ENCODE measurements at places on chromosomes 4 and X. TPM values are rescaled to one million over a fixed set of nuclear protein-coding genes. Genes with fewer than 3 reads are reported as not detected.

Gene ZFYVE28
- total RNA-seq, result 1.3 TPM

Gene EPHA5
- 1.6 TPM for total RNA-seq

Gene TCEAL6
- not detected for total RNA-seq

Gene POU3F4
- not detected for total RNA-seq

Measured in chondrocyte (in vitro differentiated cells).